Activated CD4-positive, alpha-beta T cell treated with anti-CD3 and anti-CD28 coated beads, Interleukin-2, Interleukin-4, amounts not matched to agents 100 ng/mL and 50 ng/mL, durations not matched to agents 16 hours and 8 hours (primary cell): ENCODE measurements at places on chromosomes 2 and 18.

GRCh38 chr18:5998907-5999306 lies 103.6 kb upstream of the TMEM200C start:
- DNase-seq, result peak; percentile 23

- no peak for DNase-seq
Measured at GRCh38 chr2:95274291-95275150, at the start of gene PROM2. TSS of gene PROM2 (plus strand) at chr2:95274449. CDS start at chr2:95274586, 137 bp downstream.

GRCh38 chr2:219398721-219399363 lies 11.1 kb upstream of the DNPEP start:
- no peak for DNase-seq

GRCh38 chr2:12045864-12046291 lies 299.4 kb downstream of the LPIN1 start:
- DNase-seq, result no peak

- DNase-seq, result no peak
Measured at GRCh38 chr2:207182911-207183310, 17.2 kb upstream of the KLF7 start.

GRCh38 chr2:21277068-21278056 lies 153.6 kb downstream of the TDRD15 start:
- no peak for DNase-seq

- no peak for DNase-seq
Measured at GRCh38 chr2:207469451-207469850, 60.3 kb upstream of the CREB1 start.

DNA sequence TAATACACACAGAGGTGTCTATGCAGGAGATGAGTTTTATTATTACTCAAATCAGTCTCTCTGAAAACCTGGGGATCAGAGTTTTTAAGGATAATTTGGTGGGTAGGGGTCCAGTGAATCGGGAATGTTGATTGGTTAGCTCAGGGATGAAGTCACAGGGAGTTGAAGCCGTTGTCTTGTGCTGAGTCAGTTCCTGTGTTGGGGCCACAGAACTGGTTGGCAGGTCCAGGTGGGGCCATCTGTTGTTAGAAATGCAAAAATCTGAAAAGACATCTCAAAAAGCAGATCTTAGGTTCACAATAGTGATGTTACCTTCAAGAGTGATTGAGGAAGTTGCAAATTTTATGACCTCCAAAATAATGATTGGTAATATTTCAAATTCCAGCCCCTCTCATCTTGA lies 86.9 kb downstream of the VSNL1 start:
- DNase-seq, result no peak

DNA sequence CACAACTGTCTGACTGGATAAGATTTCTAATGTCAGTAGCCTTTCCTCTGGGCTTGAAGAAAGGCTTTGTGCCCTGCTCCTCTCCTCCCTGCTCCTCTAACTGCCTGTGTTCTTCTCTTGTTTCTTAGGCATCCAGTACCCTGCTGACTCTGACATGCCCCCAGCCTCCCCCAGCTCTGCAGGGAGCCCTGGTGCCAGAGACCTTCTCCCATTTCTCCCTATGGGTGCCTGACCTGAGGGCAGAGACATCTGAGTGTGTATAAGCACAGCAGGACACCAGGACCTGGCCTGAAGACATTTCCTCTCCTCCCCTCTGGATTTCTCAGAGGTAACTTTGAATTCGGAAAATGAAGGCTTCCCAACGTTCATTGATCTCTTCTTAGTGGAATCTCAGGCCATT lies 23.6 kb downstream of the RNF144A start:
- DNase-seq, result no peak

- DNase-seq, result no peak
Measured at GRCh38 chr18:60372596-60372995, at the start of gene MC4R. TSS of gene MC4R (minus strand) at chr18:60372775. CDS start at chr18:60372349, 426 bp downstream.

DNA sequence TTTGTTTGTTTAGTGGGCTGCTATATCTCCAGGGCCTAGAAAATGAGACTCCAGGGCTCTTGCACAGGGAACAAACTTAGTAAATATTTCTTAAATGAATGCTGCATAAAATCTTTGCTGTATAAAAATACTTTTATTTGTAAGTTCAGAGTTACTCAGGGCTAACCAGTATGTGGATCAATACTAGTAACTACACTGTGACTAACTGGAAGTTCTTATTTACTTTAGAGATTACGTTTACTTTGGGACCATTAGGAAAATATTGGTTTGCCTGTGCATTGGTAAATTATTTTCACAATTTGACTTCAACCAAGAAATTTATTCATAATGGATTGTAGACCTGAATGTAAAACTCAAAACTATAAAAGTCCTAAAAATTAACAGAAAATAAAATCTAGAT lies 575.5 kb downstream of the RNF144A start:
- no peak for DNase-seq

DNA sequence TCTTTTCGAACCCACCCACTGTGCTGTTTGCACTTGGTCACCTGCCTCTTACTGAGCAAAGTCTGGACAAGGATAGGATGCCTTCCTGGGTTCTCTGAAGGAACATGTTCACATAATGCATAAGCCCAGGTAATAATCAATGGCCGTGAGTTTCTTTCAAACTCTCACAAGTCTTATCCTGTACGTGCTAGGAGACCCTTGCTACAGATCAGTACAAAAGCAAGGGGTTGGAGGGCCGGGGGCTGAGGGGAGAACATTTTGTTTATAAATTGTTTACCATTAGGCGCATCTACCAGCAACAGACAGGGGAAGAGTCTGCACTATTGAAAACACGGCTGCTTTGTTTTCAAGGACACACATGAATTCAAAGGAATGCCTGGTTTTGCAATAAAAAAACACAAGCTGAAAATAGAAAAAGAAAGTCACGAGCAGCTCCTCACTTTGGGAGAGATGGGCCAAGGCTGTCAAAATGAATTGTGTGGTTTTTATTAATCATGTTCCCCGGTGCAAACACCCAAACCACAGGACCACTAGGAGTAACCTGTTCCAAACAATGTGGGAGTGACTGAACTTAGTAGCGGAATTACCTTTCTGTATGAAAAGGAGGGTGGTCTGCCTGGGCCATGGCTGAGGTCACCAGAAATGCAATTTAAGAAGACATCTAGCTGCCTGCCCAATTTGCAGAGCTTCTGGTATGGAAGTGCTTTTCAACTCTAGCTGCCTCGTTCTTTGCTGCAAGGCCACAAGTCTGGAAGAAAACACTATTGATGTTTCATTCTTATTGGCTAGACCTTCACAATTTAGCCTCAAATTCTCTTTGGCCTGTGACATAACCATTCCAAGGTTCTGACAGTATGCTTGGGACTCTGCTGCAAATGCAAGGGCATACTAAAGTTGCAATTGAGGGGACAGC lies 73.5 kb downstream of the CCBE1 start:
- DNase-seq, result no peak

GRCh38 chr18:76348267-76349066 lies 146.6 kb downstream of the ZNF516 start:
- no peak for DNase-seq

- DNase-seq, result no peak
Measured at GRCh38 chr2:232009639-232010274, 48.2 kb downstream of the DIS3L2 start.

DNA sequence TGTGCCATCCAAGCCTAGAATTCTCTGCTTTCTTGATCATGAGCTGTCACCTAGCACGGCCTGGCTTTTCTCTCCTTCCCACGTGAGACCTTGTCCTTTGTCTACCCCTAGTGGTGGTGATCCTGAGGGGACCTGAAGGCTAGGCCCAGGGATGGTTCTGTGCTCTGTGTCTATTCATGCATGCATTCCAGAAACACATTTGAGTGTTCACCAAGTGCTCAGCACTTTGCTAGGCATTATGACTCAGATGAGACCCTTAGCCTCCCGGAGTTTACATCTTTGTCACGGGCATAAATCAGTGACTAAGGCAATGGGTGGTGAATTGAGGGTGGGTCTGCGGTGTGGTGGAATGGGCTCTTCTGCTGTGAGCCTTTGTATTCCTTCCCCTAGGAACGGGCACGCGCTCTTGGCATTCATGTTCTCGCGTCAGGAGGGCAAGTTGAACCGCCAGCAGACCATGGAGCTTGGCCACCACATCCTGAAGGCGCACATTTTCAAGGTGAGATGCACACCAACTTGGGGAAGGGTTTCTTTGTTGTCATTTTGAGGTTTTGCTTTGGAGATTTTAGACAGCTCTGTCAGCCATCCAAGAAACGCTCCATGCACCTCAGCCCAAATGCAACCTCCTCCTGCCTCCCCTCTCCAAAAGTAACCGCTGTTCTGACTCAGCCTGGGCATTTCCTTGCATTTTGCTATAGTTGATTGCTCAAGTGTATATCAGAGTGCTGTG lies 100.9 kb downstream of the WDSUB1 start:
- no peak for DNase-seq

GRCh38 chr2:38634684-38635083 lies 31.2 kb upstream of the GALM start:
- no peak for DNase-seq

GRCh38 chr18:48531082-48531403 lies 7.8 kb upstream of the CTIF start:
- no peak for DNase-seq

DNA sequence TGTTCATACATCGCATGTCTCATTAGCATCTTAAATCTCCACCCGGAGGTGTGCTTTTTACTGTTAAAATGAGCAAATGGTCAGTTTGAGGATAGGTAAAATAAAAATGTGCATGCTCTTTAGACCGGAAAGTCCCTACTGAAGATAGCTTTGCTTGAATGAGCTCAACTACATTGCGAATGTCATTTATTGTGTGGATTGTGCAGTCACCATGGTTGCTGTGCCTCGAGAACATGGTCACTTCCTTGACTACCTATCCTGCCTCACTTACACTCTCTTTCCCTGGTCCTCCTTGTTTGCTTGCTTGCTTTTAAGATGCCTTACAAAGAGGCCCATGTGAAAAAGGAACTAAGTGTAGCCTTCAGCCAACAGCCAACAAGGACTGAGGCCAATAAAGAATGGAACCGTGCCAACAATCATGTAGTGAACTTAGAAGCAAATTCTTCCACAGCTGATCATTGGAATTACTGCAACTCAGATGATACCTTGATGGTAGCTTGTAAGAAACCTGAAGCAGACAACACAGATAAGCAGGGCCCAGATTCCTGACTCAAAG lies 72.2 kb upstream of the BARD1 start:
- no peak for DNase-seq

DNA sequence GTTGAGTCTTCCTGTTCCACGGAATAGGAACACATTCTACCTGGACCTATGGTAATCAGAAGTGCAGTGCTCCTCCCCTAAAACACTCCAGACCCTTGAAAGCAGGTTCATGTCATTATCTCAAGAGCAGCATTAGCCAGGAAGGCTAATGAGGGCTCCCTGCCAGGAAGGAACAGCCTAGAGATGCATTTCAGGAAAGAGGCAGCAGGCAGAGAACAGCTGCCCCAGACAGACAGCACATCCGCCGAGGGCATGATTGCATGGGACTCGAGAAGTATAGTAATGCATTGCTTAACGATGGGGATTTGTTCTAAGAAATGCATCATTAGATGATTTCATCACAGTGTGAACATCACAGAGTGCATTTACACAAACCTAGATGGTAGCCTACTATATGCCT lies 171.5 kb downstream of the ALK start:
- no peak for DNase-seq

DNA sequence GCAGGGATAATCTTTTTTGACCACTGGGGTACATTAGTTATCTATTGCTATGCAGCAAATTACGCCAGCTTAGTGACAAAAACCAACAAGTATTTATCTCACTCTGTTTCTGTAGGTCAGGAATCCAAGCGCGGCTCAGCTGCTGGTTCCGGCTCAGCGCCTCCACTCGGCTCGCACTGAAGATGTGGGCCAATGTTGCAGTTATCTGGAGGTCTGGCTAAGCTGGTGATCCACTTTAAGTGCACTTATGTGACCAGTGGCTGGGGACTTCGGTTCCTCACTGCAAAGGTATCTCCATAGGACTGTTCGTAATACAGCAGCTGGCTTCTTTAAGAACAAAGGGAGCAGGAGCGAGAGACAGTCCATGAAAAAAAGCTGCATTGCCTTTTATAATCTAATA lies 591.9 kb downstream of the TMEM182 start:
- DNase-seq, result no peak

DNA sequence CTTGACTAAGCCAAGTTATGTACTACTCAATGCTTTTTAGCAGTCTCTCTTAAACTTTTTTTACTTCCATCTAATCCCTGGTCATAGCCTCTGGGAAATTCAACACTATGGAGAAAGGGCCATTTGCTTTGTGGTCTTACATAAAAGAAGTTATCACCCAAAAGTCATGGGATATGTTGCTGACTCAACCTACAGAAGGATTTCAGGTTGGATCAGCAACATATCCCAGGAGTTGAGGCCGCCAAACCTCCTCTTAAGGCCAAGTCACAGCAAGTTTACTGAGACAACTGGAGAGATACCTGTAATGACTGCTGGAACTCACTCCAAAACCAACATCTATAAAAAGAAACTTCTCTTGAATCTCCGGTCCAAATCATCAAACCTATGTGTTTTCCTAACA lies 141.1 kb downstream of the IRS1 start:
- no peak for DNase-seq

DNA sequence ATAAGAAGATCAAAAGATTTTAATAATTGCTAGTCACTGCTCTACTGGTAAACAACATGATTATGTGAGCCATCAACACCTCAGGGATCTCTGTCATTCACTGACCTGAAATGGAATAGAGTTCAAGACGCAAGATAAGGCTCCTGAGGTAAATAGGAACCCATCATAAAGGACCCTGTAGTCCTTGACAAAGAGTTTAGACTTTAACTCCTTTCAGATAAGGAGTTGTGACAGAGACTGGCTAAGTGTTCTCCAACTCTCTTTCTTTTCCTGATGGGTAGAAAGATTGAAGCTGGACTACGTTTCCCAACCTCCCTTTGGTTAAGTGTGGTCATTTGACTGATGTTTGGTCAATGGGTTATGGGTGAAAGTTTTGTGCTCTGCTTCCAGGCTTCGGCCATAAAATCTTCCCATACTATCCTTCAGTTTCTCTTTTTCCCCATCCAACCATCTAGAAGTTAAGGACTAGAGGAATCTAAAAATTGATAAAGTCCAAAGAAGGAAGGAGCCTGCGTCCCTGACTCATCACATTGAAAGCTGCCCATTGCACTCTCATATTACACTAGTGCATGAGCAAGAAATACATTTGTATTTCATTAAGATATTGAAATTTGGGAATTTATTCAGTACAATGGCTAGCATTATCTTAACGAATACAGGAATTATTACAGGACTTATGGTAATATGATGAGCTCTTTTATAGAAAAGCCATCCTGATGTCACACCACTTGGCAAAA lies 293.7 kb upstream of the ACVR2A start:
- no peak for DNase-seq

- DNase-seq, result no peak
Measured at GRCh38 chr2:161962160-161962559, 111.9 kb downstream of the DPP4 start.

GRCh38 chr2:169360984-169361705 lies 1.2 kb downstream of the LRP2 start:
- no peak for DNase-seq

GRCh38 chr2:37852585-37853014 lies 72.5 kb upstream of the RMDN2 start:
- no peak for DNase-seq

- DNase-seq, result no peak
Measured at GRCh38 chr2:208542465-208543041, 136.0 kb downstream of the PTH2R start.

GRCh38 chr2:37090019-37090477 lies 5.7 kb downstream of the GPATCH11 start:
- no peak for DNase-seq
